Stimulated activated CD8-positive, alpha-beta memory T cell treated with anti-CD3 and anti-CD28 coated beads, Interleukin-7, amount 100 ng/mL, for 1 hour (primary cell): ENCODE measurements at places on chromosomes 16 and 17.
A peak's percentile ranks its signal among the peaks of the same experiment; 100 is the strongest.

GRCh38 chr16:9556949-9557665 lies 465.7 kb downstream of the HAPSTR1 start:
- no peak for DNase-seq

DNA sequence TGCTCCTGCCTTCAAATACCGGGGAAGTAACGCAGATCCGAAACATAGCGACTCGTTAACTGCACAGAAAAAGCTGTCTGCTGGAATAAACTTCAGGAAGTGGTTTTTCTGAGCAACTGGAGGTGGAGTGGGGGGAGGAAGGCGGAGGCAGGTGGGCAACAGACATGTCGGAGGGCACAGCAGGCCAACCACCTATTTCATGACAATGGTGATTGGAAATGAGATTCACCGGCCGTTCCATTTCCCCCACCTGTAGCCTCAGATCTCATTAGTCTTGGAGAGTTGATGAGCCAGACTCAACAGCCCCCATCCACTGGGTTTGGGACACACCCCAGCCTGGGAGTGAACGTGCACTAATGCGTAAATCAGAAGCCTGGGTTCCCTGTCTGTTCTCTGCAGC lies 7.7 kb upstream of the PECAM1 start:
- DNase-seq = no peak

DNA sequence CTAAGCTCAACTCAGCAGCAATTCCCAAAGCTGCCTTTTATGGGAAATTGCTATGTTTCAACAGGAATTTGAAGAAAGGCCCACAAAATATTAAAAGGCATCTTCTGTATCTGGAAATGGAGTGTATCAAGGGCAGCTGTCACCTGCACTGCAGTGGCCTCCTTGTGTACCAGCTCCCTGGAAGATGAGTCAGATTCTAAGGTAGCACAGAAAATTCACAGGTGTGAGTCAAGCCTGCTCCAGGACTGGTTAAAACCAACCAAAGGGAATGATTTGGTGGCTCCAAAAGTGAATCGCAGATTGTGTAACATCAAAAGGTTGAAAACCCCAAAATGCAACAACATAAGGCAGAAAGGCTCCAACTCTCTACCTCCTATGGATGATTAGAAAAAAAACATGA lies 296.4 kb downstream of the GRIN2A start:
- no peak for DNase-seq

- DNase-seq = no peak
These were observed 115.3 kb downstream of the CEP112 start for GRCh38 chr17:66076546-66077190.

DNA sequence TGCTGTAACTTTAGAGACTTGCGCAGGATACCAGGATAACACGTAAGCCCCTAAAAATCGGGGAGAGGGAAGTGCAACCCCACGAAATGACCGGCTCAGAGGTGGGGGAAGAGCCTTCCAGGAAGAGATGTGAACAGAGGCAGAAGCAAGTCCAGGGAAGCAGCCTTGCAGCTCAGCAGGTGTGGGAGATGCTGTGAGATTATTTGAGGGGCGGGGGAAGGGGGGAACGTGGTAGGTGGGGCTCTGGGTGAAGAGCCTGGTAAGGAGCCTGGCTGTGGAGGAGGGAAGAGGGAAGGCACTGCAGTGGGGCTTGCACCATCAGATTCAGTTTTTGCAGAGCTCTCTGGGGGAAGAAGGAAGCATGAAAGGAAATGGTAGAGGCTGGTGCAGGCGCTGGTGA lies 95.4 kb upstream of the CACNG5 start:
- no peak for DNase-seq

- DNase-seq = no peak
These were observed 78.6 kb upstream of the ZNF469 start for GRCh38 chr16:88303890-88304819.

GRCh38 chr17:49217651-49218413 lies 7.3 kb downstream of the ABI3 start:
- DNase-seq = no peak

GRCh38 chr17:63358111-63358839 lies 87.8 kb downstream of the CYB561 start:
- no peak for DNase-seq

GRCh38 chr17:70493277-70493874 lies 324.0 kb downstream of the KCNJ2 start:
- no peak for DNase-seq

DNA sequence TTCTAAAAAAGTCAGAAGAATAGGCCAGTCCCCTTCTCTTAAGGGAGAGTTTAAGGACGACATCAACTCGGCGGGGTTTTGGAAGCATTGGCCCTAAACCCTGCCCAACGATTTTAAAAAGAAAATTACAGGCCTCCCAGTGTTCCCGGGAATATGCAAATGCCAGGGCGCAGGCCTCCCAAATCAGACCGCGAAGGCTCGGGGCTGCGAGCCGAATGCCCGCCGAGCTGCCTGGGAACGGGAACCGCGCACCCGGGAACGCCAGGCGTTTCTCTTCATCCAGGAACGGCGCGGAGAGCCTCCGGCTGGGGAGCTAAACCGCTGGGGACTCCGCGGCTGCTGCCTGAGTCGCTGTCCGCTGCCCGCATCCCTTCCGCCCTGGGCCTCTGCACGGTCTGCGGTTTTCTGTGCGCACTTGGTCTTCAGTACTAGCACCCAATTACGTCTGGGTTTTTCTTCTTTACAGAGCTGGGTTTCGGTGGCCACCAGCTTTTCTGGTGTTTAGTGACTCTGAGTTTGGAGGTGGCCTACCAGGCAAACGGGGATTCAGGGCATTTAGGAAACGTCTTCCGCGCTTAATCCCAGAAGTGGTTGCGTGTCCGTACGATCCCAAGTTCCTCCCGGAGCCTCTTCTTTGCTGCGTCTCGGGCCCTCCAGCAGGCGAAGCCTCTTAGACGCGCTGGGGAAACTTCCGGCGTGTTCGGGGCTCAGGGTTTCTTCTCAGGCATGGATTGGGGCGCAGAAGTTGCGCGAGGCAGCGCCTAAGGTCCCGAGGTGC lies 5.7 kb downstream of the IRX5 start:
- no peak for DNase-seq

GRCh38 chr17:48894886-48895285 lies 2.3 kb downstream of the ATP5MC1 start:
- no peak for DNase-seq

DNA sequence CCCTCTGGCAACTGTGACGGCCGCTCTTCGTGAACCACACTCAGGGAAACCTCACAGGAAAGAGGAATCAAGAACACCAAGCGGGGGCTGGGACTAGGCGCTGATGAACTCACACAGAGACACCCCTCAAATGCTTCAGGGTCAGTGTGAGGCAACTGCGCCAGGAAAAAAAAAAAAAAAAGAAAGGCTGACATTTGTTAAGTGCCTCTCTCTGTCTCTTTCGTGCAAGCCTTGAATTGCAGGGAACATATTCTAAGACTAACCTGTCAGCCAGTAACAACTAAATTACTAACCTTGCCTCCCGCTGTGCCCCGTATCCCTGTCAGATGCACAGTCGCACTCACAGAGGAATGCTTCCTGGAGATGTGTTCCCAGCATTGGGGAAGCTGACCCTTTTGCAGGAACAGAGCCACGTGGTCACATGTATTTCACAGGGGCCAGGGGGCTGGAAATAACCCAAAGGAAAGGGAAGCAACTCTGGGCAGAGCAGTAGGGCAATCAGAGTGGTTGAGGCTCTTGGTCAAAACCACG lies 247.8 kb downstream of the XYLT1 start:
- no peak for DNase-seq

GRCh38 chr16:85056211-85056748 lies 28.7 kb downstream of the KIAA0513 start:
- DNase-seq = no peak

DNA sequence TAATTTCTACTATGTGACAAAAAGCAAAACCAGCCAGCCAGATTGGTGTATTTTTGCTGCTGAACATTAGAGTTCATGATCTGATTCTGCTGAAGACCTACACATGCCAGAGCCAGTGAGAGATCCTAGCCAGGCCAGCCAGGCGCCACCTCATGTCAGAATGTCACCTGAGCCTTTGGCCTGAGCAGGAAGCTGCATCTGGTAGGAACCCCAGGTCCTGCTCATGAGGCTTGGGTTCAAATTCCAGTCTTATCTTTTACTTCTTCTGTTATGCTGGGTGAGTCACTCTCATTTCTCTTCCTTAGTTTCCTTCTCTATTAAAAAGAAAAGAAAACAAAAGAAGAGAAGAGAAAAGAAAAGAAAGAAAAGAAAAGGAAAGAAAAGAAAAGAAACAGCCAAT lies 585.1 kb upstream of the CDH5 start:
- DNase-seq = no peak

- DNase-seq = peak; percentile 40
These were observed 141.1 kb downstream of the CCDC182 start for GRCh38 chr17:57603978-57604377.

DNA sequence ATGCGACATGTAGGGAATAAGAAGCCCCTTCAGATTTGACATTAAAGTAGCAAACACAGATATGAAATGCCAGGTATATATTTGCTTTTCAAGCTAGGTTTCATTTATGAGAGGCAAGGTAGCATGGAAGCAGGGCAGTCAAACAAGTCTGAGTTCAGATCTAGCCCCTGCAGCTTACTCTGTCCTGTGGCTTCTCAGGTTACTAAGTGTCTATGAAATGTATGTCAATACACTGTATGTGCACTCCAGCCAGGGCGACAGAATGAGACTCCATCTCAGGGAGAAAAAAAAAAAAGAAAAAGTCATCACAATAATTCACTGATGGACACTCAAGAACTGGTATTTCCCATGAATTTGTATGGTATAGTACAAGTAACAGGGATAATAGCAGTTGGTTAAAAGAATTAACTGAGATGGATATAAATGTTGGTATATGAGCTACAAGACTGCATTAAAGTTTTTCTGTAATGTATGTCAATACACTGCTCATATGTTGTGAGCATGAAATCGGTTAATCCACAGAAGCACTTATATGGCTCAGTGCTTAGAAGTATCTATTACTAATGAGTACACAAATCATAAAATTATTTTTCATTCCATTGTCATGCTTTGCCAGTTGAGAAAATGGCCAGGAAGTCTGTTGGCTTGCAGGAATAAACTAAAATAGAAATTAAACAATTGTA lies 2.9 kb upstream of the WSB1 start:
- DNase-seq = no peak

DNA sequence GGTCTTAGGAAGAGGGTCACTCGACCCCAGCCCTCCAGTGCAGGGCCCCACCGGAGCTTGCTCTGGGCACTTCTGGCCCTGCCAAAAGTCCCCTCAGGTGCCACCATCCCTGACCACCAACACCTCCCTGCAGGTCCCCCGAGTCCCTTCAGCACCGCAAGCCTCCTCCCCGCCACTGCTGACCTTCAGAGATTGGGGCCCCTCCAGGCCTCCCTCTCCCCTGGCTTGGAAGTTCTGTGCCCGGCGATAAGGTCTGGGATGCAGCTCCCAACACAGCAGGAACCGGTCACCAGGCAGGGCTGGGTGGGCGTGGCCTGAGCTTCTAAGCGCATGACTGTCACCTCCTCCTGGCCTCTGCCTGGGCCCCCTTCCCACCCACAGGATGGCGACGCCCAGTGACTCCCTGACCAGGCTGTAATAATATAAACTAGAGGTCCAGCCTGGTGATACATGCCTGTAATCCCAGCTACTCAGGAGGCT lies 11.2 kb downstream of the PIEZO1 start:
- no peak for DNase-seq

DNA sequence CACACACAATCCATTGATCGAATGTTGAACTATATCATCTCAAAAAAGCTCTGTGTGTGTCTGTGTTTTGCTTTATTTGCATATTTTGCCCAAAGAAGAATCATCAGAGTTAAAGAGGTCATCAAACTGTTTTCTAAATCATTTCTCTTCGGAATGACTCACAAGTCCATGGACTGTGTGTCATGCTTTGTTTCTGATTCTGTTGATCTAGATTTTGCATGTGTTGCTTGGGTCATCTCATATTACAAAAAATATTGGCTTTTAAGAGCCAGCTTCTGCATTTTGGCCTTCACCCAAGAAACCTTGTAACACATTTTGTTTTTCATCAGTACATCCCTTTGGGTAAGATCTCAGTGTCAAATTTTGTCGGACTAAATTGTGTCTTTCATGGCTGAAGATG lies 471.2 kb upstream of the HSBP1 start:
- DNase-seq = no peak

DNA sequence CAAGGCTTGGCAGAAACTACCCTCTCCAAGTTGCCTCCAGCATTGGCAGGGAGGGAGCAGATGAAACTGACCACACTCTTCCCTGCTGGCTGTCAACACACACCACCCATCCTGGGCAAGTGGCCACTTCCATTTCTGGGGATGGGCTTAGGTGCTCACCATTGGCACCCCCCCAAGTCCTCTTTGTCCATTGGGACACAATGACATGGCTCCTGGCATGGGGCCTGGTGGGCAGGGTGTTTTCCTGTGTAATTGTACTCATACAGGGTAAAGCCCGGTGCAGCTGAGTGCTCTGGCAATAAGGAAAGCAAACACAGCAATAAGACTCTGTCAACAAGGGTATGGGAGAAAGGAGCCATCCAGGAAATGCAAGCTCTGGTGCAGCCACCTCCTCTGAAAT lies 22.6 kb downstream of the SCNN1B start:
- no peak for DNase-seq

- DNase-seq = no peak
These were observed 47.0 kb upstream of the MARCHF10 start for GRCh38 chr17:62855156-62855555.

GRCh38 chr17:61305024-61305423 lies 94.6 kb upstream of the TBX2 start:
- DNase-seq = no peak

DNA sequence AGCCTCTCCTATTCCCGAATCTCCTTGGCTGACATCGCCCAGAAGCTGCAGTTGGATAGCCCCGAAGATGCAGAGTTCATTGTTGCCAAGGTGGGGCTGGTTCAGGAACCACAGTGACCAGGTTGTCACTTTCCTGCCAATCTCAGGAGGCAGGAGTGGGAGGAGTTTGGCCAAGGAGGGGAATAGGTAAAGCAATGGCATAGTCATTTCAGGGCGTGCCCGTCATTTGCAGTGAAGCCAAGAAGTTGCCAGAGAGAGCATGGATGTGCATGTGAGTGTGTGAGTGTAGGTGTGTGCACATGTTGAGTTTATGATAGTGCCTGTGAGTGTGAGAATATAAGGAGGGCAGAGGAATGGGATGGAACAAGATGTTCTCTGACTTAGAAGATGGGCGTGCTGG lies 14.8 kb downstream of the PSMD3 start:
- no peak for DNase-seq

GRCh38 chr16:89170346-89171215 lies 967 bp upstream of the CDH15 start:
- no peak for DNase-seq

DNA sequence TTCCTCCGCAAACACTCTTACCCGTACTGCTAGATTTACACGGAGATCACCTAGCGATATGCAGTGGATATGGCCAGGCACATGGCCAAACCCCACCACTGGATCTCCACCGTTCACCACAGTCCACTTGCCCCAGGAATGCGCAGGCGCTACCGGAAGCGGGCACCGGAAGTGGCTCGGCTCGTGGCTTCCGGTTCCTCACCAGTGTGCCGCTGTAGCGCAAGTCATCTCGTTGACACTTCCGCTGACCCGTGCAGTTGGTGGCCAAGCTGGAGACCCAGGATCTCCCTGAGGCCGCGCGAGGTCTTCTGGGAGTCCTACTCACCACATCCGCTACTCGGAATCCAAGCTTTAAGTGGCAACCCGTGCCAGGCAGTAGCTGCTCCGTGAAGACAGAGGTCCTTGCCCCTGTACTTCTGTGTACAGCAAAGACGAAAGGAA lies 11.5 kb downstream of the ZNF597 start:
- DNase-seq = no peak

- no peak for DNase-seq
These were observed 39.8 kb downstream of the C17orf67 start for GRCh38 chr17:56793957-56794356.

- DNase-seq = no peak
These were observed 2.0 kb upstream of the KRTAP2-3 start for GRCh38 chr17:41061964-41062363.

- no peak for DNase-seq
These were observed 20.6 kb downstream of the VPS53 start for GRCh38 chr17:693791-694638.
